ENCODE measurements at places on chromosomes 11 and 22.

DNA sequence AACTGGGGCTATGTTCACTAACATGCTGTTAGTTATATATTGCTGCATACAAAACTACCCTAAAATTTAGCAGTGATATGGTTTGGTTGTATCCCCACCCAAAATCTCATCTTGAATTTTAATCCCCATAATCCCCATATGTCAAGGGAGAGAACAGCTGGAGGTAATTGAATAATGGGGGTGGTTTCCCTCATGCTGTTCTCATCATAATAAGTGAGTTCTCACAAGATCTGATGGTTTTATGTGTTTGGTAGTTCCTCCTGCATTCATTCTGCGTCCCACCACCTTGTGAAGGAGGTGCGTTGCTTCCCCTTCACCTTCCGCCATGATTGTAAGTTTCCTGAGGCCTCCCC is 10.0 kb upstream of the PATL1 start:
- no peak for DNase-seq

DNA sequence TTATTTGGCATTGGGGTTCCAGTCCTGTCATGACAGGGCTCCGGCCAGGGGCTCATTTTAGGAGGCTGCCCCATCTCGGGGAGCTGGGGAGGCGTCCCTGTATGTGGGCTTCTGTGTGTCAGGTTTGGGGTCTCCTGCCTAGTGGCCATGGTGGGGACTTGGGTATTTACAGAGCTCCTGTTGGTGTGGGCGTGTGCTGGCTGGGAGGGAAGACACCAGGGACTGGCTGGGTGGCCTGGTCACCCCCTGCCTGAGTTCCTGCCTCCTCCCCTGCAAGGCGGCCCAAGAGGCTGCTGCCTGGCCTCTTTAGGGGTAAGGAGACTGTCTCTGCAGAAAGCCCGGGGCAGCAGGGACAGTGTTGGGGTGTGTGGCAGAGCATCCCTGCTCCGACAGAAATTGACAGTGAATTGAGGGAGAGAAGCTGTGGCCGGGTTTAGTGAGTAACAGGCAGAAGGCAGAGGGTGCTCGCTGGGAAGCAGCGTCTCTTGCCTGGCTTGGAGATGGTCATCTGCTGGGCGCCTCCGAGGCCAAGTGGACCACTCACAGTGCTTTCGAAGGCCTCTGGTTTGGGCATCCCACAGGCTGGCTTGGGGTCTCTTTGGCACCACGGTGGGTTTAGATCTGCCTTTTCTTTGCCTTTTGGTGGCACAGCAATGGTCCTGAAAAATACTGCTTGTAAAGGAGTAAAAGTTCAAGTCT is 40.3 kb upstream of the GRAMD4 start:
- no peak for DNase-seq

DNA sequence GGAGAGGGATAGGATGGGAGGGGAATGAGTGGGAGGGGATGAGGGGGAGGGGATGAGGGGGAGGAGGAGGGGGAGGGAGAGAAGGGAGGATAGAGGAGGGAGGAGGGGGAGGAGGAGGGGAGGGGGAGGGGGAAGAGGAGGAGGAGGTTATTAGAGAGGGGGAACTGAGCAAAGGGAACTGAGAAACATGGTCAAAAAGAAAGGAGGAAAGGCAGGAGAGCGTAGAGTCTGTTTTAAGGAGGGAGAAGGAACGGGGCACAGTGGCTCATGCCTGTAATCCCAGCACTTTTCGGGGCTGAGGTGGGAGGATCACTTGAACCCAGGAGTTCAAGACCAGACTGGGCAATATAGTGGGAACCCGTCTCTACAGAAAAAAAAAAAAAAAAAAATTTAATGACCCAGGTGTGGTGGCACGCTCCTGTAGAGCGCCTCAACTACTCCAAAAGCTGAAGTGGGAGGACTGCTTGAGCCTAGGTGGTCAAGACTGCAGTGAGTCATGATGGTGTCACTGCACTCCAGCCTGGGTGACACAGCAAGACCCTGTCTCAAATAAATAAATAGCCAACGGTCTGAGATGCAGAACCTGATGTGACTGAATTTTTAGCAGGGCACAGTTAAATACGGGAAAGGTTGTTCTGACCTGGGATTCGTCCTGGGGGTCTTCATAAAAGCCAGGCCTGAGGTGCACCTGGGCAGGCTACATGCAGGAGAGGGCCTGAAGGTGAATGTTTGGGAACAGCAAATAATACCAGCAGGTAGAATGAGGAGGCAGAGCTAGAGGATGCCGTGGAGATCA is 4.0 kb downstream of the B3GNT6 start:
- no peak for DNase-seq

- DNase-seq = no peak
Measured at GRCh38 chr11:124837491-124837856, 27.8 kb upstream of the ROBO3 start.

- DNase-seq = no peak
Measured at GRCh38 chr11:108115500-108116140, 5.7 kb upstream of the ACAT1 start.

DNA sequence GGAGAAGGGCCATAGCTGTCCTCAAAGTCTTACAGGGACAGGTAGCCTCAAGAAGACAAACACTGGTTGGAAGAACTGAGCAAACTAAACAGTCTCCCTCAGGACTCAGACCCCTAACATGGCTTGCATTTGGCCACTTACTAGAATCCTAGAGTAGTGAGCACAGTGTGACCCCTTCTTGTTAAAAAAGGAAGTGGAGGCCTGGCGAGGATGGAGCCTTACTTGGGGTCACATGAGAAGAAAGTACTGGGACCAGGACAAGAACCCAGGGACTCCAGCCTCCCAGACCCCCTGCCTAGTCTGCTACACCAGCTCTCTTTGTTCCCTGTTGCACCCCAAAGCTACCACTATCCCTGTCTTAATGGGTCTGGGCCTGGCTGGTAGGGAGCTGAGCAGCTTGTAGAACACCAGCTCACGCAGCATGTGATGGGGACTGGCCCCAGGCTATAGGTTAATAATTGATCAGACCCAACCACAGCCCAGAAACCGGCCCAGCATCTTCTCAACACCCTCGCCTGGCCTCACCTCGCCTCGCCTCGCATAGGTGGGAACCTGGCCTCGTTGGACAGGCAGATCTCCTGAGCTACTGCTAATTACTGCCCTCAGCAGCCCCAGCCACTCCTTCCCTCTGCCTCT is 17.6 kb downstream of the DGAT2 start:
- DNase-seq = no peak

GRCh38 chr11:75809991-75810390 is 5.0 kb upstream of the UVRAG start:
- DNase-seq = no peak

DNA sequence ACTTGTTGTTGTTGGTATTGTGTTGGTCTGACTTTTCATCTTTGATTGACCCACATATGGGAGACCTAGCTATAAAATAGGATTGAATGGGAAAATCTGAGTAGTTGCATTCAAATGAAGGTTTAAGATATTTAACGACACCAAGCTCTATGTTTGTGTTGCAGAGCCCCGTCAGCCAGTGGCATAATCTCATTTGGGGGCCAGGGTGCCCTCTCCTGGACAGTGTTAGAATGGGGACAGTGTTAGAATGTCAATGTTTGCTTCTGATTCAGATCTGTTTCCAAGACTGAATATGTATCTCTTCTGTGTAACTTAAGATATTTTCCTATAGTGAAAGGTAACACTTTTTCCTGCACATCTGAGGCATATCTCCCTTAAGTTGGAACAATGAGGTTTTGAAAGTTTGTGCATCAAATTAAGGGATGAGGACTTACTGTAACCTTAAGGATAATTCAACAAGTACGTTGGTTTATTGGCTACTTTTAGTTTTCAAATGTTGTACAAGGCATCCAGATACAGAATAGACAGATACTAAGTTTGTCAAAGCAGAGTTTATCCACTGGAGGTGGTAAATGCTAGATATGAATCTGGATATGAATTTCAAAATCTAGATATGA is 5.3 kb upstream of the OR52M1 start:
- DNase-seq = peak; percentile 10
